A549 treated with Mapracorat at 1 μM for 4 hours (cell line): ENCODE measurements at places on chromosomes 3 and 15. TPM values are rescaled to one million over a fixed set of nuclear protein-coding genes. Genes with fewer than 3 reads are reported as not detected.

NDUFAF3 gene
- total RNA-seq, result 61.9 to 93.9 TPM (median 86.0 TPM) in 5 replicates

ADIPOQ gene
- total RNA-seq, result not detected in 5 replicates

C3orf20 gene
- 0.06 to 0.07 TPM in 2 of 5 replicates, not detected in the others for total RNA-seq

CFAP100 gene
- not detected in 5 replicates for total RNA-seq

DNAJB11 gene
- 50.5 to 55.3 TPM (median 53.2 TPM) in 5 replicates for total RNA-seq

LOXL1 gene
- total RNA-seq, result 0.38 to 0.90 TPM (median 0.81 TPM) in 5 replicates

DTWD1 gene
- 15.2 to 18.9 TPM (median 17.3 TPM) in 5 replicates for total RNA-seq

ST3GAL6 gene
- 0.88 to 1.3 TPM (median 1.1 TPM) in 5 replicates for total RNA-seq

ATP13A3 gene
- 21.6 to 34.9 TPM (median 27.6 TPM) in 5 replicates for total RNA-seq

CCR3 gene
- not detected in 5 replicates for total RNA-seq
